T-helper 22 cell (primary cell): ENCODE measurements at places on chromosomes 11 and 22.
A peak's percentile ranks its signal among the peaks of the same experiment; 100 is the strongest.

DNA sequence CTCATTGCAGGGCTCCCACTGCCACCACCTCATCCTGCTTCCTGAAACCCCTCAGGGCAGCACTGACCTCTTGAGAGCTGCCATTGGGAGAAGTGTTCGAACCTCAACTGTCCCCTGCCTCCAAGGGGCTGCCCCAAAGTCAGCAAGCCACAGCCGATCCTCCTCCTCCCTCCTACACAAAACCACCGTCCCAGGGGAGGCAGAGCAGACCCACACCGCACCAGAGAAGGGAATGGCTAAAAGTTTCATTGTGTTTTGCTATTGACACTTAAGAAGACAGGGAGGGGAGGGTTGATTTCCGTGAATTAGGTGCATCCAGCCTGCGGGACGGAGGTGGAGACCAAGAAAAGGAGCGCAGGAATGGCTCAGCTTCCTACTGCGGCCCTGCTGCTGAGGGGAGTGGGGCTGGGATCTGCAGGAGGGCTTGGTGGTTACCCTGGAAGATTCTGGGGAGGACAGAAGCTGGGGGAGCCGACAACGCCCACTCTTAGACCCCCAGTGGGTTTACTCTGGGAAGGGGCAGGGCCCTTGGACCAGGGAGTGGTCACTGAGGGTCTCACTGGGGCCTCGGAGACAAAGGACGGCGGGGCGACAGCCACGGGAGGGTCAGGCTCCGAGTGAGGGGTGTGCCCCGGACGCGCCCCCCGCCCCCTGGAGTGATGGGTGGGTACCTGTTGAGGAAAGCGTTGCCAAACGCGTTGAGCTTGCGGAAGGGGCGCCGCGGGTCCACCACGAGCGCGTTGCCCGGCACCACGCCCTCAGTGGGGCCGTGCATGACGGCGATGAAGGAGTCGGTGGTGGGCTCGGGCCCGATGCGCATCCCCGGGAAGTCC, 815 bp downstream of the EHD1 start:
- DNase-seq, result no peak

GRCh38 chr11:72398058-72398758, 36.1 kb downstream of the CLPB start:
- no peak for DNase-seq

- no peak for DNase-seq
Measured at GRCh38 chr11:31782257-31782656, 28.9 kb downstream of the PAX6 start.

DNA sequence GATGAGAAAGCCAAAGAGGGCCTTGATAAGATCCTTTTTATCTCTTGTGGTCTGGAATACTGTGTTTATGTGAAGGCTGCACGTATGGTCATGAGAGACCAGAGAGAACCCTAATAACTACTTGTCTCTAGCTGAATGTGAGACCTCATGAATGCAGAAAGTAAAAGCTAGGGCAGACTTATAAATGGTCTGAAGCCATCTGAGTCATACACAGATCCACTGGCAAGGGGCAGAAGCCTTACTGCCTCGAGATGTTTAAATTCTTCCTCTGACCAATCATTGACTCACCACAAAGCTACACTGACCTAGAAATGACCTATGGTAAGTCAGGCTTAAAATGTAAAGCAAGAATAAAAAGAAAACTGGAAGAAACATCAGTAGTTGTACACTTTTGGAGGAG, 22.7 kb upstream of the OR4B1 start:
- DNase-seq, result no peak

- DNase-seq, result no peak
Measured at GRCh38 chr11:61477727-61478148, 30.8 kb upstream of the LRRC10B start.

DNA sequence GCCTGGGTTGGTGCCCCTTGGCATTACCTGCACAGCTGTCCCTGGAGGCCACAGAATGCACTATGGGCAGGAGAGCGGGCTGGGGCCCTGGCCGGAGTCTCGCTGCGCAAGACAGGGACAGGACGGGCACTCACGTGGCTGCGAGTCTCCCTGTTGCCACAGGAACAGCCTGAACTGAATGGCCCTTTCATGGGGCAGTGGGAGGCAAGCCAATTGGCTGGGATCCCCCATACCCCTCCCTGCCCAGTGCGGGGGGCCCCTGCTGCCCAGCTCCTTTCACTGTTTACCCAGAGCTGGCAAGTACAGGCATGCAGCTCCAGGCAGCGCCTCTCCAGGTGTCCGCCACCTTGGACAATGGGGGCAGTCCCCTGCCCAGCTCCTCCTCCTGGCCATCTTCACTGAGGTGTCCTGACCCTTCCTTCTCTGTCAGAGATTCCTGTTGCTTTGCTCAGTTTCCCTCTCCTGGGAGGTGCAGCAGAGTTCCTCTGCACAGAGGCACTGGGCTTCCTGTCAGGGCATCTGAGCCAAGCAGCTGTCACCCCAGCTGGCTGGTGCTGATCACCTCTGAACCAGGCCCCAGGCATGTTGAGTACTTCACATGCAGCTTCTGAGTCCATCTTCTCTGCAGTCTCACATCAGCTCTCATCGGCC, 5.2 kb downstream of the USP2 start:
- no peak for DNase-seq

DNA sequence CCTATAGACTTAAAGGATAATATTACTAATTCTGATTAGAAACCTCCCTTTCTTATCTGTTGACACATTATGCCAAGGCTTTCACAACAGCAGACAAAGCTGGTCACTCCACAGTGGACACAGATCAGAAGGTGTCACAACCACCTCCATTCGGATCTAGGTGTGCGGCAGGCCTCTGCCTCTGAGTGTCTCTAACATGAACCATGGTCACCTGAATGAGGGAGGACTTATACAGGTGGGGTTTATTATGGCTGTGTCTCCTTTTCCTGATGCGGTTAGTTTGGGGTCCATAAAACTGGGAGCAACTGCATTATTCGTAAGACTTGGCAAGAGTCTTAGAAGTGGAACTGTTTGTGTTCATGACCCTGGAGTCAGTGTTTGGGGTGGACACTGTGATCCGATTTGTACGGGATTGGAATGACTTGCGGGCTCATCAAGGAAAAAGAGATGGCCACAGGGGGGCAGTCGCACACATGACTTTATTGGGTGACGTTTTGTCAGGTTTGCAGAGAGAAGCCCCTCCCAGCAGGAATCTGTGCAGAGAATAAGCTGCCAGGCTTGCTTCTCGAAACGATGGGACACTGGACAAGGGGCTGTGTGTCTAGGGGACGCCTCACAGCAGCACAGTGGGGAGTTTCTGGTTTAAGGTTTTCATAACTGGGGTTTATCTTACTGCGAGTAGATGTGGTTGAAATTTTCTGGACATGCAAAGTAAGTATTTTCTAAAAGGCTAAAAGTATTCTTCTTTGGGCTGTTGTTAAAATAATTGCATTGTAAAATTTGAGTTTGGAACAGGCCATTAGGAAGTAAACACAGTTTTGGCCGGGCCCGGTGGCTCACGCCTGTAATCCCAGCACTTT, 90.6 kb downstream of the GAB4 start:
- DNase-seq, result no peak

GRCh38 chr11:66183494-66184048, 84.9 kb upstream of the RAB1B start:
- no peak for DNase-seq

- no peak for DNase-seq
Measured at GRCh38 chr11:62592146-62592815, 958 bp upstream of the TUT1 start.

DNA sequence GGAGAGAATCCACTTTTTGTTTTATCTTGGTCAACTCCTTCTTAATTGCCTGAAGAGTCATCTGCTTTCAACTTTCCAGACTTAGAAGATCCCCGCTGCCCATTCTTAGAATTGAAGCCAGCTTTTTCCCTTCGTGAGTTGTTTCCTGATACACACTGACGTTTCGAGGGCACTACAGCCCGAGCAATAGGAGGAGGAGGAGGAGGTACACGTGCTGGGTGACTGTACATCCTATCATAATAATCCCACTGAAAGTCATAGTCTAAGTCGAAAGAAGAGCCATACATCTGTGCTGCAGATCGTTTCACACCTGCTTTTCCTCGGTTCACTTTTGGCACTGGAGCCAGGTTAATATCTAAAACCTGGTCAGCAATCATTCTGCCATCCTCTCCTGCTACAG, 606.1 kb downstream of the DLG2 start:
- no peak for DNase-seq

- no peak for DNase-seq
Measured at GRCh38 chr11:11589437-11589836, 32.4 kb downstream of the GALNT18 start.

DNA sequence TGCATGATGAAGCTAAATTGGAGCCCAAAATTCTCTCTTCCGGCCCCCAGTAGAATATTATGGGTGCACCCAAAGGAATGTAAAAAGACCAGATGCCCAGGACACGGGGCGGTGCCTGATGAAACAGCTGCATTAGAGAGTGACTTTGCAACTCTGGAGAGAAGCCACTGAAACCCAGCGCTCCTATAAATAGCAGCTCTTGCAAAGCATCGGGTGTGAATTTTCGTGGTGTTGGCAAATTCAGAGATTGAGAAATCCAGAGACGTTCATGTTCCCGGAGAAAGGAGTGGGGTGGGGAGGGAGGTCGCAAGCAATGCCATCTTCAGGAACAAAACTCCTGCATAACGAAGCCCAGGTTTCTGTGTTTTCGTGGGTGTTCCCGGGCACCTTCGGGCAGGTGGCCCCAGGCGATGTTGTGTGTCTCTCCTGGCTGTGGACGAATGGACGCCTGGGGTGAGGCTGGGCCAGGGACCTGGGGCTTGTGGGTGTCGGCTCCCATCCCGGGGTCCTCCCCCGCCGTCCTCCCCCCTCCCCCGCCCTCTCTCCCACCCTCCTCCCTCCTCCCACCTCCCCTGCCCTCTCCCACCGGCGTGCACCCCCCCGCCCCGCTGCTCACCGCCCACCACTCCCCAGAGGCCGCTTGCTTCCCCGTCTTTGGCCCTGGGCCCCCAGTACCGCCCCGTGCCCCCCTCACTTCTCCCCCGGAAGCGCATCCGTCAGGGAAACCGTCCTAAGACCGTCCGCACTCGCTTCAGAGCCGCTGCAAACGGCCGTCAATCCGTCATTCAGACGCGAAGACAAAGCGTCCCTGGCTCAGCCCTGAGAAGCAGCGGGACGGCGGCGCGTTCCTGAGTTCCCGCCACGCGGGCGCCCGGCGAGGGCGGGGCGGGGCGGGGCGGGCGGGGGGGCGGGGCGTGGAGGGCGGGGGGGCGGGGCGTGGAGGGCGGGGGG, 26.7 kb upstream of the TOLLIP start:
- DNase-seq, result peak; percentile 52

DNA sequence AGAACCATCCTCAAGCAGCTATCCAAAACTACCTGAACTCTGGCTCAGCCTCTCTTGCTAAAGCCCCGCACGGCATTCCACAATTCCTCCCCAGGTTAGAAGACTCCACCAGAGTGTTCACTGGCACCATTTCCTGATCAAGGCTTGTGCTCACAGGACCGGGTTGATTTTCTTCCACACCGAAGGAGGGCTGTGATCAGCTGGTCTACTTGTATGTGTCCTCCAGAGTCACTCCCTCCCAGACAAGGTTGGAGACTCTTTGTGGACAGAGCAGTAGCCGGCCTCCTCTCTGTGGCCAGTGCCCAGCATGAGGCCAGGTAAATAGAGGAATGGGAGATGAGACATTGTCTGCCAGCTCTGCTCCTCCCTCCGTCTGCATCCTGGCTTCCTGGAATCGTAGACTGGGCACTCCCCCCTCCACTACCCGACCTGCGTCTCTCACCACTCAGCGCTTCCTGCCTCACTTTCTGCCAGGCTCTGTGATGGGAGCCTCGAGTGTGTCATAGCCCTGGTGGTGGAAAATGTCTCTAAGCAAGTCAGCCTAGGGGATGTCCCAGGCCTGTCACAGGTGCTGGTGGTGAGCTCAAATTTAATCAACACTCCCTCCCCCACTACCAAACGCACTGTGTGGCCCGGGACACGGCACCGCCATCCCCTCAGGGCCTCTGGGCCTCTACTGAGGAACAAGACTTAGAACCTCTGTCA, 12.5 kb upstream of the TMPRSS6 start:
- DNase-seq, result peak; percentile 95

- no peak for DNase-seq
Measured at GRCh38 chr11:47607380-47607779, 13.2 kb upstream of the C1QTNF4 start.

DNA sequence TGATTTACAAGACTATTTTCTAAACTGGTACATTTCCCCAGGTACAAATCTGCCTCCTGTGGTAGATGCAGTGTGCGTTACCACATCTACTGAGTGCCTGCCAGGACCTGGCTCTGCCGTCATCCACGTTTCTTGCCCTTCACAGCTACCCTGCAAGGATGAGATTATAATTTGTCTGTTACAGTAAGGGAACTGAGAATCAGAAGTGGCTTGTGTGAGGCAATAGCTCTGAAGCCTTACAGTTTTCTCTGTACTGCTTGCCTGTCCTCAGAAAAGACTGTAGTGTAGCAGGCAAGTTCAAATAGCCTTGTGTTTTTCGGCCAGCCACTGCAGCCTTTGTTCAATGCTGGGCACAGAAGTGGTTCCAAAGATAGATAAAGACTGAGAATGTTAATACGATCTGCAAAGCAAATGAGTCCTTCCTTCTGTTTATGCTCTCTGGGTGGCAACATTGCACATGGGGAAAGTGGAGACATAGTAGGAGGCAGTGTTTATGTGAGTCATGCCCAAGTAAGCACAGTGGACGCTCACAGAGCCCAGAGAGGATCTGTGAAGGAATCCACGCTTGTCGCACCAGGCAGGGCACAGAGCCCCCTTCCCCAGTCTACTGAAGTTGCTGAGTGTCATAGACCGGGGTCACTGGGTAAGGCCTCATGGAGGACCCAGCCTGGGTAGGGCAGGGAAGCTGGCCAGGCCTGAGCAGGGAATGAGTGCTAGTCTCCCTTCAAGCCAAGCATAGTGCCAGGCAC, 49.1 kb downstream of the MICAL2 start:
- DNase-seq, result no peak

DNA sequence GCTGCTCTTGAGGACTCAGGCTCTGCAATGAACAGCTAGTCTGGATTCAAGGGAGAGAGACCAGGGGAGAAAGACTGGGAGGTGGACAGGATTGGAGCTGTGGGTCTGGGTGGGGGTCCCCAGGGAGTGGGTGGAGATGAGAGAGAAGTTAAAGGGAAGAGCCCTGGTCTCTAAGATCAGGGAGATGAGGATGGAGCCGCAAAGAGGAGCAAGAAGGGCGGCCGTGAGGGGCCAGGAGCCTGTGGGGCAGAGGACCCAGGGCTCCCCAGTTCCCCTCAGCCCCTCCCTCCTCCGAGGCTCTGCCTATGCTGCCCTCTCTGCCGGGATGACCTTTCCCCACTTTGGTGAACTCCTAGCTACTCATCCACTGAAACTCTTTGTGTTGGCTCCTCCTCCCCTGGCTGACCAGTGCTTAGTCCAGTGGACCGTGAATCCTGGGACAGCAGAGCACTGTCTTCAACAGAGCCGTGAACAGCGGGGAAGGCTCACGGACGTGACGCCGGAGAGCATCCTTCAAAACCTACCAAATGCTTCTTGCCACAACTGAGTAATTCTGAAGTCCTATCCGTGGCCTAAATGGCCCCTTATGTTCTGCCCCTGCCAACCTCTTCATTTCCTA, 16.4 kb upstream of the RFPL3 start:
- DNase-seq, result no peak

DNA sequence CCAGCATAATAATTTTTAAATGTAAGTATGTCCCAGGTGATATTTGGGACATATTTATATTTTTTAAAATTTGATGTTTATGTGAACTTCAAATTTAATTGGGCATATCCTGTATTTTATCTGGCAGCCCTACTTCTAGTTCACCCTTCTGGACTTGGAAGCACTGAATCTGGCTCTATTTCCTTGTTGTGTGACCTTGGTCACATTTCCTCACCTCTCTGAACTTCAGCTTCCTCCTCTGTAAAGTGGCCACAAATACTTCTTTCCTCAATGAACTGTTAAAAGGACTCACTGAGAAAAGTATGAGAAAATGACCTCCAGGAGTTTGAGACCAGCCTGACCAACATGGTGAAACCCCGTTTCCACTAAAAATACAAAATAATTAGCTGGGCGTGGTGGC, 8.1 kb upstream of the RNF185 start:
- no peak for DNase-seq
